Endothelial cell of umbilical vein (primary cell): ENCODE measurements at places on chromosomes 2 and 18. TPM values are rescaled to one million over a fixed set of nuclear protein-coding genes. Genes with fewer than 3 reads are reported as not detected.

DNA sequence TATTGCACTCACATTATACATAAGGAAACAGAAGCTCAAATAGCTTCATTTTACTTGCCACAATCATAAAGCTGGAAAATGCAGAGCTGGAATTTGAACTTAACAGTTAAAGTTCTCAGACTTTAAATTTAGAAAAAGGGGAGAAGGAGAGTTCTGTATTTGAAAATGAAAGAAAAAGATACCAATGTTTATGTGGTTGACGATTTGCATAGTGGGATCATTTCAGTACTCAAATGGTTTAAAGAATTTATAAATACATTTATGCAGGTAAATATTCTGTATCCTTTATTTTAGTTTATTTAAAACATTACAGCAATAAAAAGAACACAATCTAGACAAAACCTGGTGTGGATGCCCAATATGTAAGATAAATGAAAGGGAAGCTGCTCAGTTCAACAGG lies 25.5 kb upstream of the STAT4 start:
- DNase-seq = no peak

DNA sequence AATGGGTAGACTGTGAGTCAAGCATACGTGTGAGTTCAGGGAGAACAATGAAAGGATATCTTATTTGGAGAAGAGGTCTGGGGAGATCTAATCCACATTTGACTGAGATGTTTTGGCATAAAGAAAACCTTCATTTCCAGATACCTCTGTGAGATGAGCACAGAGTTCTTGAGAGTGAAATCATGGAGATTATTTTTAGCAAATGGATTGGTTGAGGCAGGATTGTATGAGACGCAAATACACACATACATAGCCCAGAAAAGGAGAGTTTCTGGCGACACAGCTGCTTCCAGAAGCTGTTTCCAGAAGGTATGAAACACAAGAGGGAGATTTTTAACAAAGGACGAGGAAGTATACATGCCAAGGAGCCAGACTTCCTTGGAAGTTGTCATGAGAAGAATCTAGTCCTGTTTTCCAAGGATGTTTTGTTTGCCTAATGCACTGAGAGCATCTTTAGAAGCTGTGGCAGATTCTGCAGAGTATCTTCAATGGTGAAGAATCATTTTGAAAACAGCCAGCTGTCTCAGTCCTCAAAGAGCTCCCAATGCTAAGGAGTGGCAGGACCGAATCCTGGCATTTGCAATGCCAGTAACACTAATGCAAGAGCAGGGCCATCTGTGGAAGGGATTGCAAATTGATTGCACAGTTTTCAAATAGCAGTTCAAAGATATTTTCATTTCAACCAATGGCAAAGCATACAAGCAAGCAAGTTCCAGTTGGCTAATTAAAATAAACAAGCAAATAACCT lies 177.2 kb downstream of the SETBP1 start:
- DNase-seq = no peak

GRCh38 chr18:13003466-13003896 lies 12.3 kb downstream of the CEP192 start:
- DNase-seq = peak; percentile 61

DNA sequence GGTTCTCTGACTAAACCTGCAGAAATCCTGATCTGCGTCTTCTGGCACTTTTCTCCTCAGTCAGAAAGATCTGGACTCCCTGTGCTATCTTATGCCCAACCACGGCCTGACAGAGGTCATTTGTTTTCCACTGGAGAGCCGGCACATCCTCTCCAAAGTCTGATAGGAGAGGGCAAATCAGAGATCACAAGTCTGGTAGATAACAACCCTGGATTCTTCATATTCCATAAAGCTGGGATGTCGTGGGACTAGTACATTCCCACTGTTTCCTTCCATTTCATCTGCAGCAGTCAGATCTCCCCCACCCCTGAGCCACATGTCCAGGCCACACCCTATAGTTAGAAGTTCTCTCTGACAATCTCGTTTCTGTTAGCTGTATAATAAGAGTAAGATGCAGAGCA lies 157.0 kb downstream of the MGAT5 start:
- no peak for DNase-seq

DNA sequence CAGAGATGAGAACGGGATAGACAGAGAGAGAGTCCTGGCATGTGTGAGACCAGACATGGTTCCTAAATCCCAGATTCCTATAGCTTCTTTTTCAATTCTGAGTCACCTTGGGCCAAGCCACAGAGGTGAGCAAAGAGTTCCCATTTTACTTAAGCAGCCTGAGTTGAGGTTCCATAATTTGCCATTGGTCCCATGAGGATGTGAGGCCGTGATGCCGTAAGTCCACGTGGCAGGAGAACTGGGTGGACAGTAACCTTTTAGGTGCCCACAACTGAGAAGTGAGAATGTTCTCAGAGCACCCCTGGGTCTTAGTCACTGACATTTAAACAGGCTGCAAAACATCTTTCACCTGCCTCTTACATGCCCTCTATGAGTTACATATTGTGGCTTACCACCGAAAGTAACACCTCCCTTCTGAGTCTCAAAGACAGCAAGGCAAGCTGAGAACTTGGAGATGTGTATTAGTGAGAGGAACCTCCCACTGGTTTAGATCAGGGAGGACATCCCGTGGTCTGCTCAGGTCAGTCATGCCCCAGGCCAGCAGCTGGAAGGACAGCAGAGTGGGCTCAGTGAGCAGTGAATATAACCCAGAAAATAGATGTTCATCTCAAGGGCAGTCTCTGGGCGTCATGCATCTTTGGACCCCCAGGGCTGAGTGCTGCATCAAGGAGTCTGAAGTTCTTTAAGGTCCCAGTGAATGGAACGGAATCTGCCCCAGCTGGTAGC lies 127.9 kb upstream of the LGALSL start:
- no peak for DNase-seq

GRCh38 chr18:38368246-38368645 lies 802.6 kb upstream of the CELF4 start:
- DNase-seq = no peak

- DNase-seq = no peak
These were observed 61.1 kb upstream of the MCFD2 start for GRCh38 chr2:46976556-46977279.

GRCh38 chr2:179890666-179891065 lies 29.3 kb upstream of the ZNF385B start:
- no peak for DNase-seq

DNA sequence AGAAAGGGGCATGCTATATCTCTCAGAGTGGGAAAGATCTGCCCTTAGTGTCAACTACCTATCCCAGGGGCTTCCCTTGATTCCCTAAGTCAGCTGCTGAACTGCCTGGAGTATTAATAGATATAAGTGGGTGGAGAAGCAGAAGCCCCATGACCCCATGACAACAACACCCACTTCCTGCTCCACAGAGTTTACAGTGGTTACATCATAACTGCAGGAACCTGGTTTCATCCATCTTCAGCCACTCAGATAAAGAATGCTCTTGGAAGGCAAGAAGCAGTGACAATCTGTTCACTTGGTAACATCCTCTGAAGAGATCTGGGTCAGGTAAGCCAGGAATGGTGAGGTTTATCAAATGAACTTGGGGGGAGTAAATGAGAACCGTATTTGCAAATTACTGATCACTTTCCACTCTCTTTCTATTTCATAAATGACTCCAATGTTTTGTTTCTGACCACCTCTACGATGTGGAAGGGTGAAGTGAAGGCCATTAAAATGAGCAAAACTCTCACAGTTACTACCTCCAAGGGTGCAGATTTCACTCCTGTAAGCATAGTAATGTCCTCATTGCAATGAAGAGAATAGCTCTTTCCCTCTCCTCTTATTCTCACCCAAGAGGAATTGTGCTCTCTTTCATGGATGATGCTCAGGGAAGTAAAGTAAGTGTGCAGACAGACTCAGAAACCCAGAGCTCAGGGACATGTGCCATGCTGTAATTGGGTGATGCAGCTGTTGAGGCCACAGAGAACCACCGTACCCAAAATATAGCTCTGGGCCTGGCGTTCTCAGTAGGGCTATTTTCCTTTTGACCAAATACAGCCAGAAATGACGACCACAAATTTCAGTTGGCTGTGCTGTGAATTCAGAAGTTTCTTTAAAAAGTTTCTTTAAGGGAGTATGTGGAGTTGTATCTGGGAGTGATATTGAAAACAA lies 192.8 kb upstream of the APCDD1 start:
- no peak for DNase-seq

DNA sequence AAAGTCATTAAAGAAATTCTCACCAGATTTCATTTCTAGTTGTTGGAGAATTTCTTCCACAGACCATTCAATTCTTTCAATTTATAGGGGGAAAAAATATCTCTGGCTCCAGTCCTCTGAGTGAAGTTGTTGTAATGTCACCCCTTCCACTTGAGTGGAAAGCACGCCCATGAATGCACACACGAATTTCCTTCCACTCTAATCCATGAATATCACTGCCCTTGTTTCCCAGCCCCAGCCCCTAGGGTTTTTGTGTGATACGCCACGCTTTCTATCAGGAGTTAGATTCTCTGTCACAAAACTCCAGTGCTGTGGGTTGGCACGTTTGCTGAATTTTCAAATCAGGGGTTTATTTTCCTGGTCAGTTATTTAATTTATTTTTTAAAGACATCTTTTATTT lies 38.1 kb downstream of the CDCA7 start:
- DNase-seq = no peak

The DYNAP gene
- not detected in 2 replicates for polyA plus RNA-seq

The C1QL2 gene
- not detected in 2 replicates for polyA plus RNA-seq
